Progenitor cell of endocrine pancreas (in vitro differentiated cells): ENCODE measurements at places on chromosomes 2 and 18. TPM values are rescaled to one million over a fixed set of nuclear protein-coding genes. Genes with fewer than 3 reads are reported as not detected.

GRCh38 chr2:179588486-179589145 lies 272.8 kb downstream of the ZNF385B start:
- no peak for DNase-seq

DNA sequence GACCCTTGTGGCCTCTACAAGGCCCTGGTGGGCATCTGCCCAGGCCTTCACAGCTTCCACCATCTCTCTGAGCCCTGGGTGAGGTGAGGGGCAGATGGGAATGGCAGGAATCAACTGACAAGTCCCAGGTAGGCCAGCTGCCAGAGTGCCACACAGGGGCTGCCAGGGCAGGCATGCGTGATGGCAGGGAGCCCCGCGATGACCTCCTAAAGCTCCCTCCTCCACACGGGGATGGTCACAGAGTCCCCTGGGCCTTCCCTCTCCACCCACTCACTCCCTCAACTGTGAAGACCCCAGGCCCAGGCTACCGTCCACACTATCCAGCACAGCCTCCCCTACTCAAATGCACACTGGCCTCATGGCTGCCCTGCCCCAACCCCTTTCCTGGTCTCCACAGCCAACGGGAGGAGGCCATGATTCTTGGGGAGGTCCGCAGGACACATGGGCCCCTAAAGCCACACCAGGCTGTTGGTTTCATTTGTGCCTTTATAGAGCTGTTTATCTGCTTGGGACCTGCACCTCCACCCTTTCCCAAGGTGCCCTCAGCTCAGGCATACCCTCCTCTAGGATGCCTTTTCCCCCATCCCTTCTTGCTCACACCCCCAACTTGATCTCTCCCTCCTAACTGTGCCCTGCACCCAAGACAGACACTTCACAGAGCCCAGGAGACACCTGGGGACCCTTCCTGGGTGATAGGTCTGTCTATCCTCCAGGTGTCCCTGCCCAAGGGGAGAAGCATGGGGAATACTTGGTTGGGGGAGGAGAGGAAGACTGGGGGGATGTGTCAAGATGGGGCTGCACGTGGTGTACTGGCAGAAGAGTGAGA lies 2.0 kb downstream of the PROC start:
- DNase-seq: no peak

The VIT gene
- not detected in 2 replicates for total RNA-seq

GRCh38 chr2:218370410-218371063 lies 11.5 kb upstream of the SLC11A1 start:
- no peak for DNase-seq

The ALPI gene
- total RNA-seq: not detected in 2 replicates
